Activated CD4-positive, CD25-positive, alpha-beta regulatory T cell (primary cell): ENCODE measurements at places on chromosomes 11 and 22.

GRCh38 chr11:72018171-72018570 is 19.5 kb downstream of the IL18BP start:
- no peak for DNase-seq

DNA sequence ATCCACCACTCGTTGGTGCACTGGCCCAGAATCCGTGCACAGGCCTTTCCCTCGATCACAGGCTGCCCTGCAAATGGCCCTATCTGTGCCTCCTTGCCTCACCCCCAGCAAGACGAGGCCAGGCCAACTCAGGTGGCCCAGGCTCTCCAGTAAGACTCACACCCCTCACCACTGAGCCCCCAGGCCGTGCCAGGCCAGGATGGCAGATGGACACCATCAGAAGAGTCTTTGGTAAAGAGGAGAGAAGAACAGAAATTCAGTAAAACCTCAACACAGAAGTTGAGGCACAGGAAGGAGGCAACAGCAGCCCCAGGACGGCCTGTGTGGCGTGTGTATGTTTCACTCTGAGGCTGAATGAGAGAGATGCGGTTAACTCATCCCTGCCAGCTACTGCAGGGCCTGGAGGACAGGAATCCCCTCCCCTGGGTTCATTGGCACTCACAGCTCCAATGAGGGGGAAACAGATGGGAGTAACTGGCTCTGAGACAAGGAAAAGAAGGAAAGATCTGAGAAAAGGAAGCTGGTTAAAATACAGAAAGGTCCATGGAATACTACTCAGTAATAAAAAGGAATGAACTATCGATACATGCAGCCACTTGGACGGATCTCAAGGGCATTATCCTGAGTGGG is 54.1 kb upstream of the WNT11 start:
- DNase-seq, result no peak

- DNase-seq, result no peak
Measured at GRCh38 chr11:16846305-16846704, 107.9 kb downstream of the C11orf58 start.

- DNase-seq, result no peak
Measured at GRCh38 chr11:36092314-36093030, 148.6 kb downstream of the LDLRAD3 start.

DNA sequence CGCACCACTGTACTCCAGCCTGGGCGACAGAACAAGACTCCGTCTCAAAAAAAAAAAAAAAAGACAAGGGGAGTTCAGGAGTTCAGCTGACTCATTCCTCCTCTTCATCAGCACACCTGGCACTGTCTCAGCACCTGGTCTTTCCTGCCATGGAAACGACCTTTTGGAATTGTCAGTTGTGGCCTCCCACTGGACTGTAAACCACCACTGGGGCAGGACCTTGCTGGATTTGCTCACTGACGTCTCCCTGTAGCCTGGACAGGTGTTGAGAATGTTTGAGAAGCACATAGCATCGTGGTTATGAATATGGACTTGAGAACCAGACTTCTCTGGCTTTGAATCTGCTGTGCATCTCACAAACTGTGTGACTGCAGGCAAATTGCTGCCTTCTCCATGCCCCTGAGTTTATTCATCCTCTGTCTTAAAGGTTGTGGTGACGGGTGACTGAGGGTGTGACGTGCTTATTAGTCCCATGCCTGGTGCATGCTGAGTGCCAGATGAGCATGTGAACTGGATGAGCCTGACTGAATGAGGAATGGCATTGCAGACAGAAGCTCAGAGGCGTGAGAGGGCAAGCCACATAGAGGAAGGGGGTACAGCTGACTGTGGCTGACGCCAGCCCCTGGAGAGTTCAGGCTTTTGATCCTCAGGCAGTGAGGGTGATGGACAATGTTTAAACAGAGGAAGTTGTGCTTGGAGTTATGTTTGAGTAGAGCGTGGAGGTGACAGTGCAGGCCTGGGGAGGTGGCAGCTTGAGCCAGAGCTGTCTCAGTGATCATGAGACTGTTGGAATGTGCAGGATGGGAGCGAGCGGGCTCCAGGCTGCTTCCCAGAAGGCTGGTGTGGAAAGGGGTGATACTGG is 12.7 kb downstream of the TOM1 start:
- DNase-seq, result no peak

DNA sequence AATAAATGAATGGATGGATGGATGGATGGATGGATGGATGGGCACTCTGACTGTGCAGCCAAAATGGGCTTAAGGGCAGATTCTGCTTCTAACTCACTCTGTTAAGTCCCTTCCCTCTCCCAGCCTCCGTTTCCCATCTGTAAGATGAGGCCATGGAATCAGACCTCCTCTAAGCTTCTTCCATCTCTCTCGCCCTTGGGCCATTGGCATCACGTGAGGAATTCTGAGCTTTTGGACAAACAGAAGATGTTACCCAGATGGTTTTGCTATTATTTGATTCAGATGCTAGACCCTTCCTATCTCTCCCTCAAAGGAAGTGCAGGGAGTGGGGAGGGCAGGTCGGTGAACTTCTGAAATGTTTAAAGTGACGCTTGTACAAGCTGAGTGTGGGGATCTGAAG is 4.0 kb upstream of the CYTH4 start:
- DNase-seq, result no peak

DNA sequence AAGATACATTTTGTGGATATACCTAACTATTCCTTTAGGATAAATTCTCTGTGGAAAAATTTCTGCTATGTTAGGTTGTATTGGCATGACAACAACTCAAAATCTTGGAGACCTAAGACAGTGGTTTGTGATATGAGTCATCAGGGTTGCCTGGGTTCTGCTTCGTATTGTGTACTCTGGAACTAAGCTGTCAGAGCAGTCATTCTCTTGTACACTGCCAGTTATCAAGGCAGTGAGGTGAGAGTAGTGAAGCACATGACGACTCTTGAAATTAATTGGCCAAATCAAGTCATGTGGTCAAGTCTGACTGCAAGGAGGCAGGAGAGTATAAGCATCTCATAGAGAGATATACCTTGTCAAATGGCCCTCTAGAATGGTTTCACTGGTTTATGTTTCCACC is 104.4 kb downstream of the FANCF start:
- no peak for DNase-seq

GRCh38 chr11:67357831-67358670 is 4.7 kb upstream of the POLD4 start:
- DNase-seq, result no peak

- DNase-seq, result no peak
Measured at GRCh38 chr11:130126516-130126915, 33.1 kb upstream of the ST14 start.

DNA sequence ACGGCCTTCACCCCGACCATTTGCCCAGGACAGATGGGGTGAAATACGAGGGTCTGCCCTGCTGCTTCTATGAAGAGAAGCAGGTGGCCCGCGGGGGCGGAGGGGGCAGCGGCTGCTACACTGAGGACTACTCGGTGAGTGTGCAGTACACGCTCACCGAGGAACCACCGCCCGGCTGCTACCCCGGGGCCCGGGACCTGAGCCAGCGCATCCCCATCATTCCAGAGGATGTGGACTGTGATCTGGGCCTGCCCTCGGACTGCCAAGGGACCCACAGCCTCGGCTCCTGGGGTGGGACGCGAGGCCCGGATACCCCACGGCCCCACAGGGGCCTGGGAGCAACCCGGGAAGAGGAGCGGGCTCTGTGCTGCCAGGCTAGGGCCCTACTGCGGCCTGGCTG is 11.2 kb downstream of the C22orf31 start:
- DNase-seq, result no peak

- no peak for DNase-seq
Measured at GRCh38 chr22:35484651-35485556, 55.7 kb upstream of the RASD2 start.

DNA sequence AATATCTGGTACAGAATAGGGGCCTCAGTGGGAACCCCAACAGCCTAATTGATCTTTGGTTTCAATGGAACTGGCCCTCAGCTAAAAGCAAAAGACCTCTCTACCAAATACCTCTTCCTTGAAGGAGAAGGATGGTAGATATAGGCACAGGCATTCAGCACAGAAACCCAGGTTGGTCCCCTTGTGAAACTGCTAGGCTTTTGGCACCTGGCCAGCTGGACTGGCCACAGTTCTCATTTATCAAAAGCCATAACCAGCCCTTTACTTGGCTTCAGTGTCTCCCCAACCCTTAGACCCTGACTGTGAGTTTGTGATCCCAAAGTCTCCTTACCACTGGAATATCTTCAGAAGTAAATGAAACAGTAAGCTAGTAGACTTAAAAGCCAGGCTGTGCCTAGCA is 152.9 kb downstream of the TENM4 start:
- no peak for DNase-seq

- DNase-seq, result no peak
Measured at GRCh38 chr22:48941903-48942575, 885.6 kb downstream of the BRD1 start.

DNA sequence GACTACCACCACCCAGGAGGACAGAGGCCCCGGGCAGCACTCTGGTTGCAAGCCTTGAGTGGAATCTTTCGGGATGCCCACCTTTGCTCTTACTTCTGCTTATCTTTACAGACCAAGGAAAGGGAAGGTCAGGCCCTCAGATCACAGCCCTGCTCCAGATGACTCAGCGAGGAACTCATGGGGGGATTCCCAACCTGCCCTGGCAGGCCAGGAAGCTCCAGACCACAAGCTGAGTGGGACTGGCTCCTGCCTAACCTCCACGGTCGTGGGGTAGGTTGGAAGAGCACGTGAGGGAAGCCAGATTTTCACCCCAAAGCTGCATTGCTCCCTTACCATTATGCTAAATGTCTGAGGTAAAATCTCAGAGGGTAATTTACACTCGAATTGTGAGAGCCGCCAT is 11.8 kb downstream of the TBC1D10A start:
- no peak for DNase-seq

GRCh38 chr11:71114124-71114851 is 138.1 kb downstream of the SHANK2 start:
- no peak for DNase-seq

DNA sequence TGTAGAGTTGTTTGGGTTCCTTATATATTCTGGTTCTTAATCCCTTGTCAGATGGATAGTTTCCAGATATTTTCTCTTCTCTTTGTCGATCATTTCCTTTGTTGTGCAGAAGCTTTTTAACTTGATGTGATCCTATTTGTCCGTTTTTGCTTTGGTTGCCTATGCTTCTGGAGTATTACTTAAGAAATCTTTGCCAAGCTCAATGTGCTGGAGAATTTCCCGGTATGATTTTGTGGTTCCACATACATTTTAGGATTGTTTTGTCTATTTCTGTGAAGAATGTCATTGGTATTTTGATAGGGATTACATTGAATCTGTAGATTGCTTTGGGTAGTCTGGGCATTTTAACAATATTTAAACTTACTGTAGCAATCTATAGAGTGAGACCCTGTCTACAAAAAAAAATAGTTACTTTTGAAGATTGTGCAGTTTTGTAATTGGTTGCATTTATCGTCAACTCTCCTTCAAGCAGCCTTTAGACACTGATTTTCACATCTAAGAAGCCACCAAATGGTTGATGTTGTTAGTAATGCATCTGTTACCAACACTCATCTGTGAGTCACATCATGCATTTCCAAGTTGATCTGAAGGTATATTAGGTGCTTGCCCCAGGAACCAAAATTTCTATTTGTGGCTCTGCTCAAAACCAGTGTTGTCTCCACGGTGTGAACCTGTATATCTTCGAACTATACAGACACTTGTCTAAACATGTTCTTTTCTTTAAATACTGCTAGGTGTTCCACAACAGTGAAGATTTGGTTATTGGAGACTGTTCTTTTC is 21.4 kb downstream of the XRCC6 start:
- DNase-seq, result no peak

DNA sequence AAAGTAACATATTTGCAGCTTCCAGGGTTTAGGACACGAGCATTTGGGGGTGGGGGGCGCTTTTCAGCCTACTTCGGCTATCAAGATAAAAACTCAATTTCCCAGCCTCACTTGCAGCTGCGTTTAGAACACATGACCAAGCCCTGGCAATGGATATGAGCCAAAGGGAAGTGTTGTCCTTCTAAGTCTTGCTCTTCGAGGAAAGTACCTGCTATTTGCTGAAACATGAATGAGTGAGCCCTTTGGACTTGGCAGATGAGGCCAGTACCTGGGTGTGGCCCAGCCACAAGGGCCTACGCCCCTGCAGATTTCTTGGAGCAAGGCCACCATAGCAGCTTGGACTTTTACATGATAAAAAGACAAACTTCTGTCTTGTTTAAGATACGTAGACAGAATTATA is 60.2 kb upstream of the SORL1 start:
- DNase-seq, result no peak

DNA sequence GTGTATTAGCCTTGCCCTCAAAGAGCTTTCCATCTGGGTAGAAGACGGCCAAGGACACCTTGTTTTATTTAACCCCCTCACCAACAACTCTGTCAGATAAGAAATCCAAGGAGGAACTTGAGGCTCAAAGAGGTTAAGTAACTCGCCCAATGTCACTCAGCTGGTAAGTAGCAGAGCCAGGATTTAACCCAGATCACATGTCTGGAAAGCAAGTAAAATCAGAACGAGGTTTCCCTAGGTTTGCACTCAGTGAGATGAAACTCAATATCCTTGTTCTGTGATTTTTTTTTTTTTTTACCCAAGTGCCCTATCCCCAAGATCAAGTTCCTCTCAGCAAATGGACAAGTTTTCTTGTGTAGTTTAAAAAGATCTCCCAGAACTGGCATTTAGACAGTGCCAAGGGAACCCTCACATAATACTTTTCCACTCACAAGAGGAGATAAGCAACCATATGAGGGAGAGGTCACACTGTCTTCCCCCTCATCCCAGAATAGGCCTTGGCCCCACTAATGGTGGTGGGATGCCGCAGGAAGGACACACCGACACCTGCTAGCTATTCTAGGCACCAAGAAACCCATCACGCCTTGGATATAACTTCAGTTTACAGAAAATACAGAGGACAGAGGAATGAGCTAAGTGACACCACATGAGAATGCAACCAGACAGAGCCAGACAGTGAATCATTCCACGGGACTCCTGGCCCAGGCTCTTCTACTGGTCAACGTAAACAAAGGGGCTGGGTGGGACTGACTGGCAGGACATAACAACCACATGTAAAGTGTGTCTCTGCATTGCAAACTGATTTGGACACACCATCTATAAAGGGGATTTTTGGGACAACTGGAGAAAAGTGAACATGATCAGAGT is 8.6 kb upstream of the ARAP1 start:
- DNase-seq, result no peak

DNA sequence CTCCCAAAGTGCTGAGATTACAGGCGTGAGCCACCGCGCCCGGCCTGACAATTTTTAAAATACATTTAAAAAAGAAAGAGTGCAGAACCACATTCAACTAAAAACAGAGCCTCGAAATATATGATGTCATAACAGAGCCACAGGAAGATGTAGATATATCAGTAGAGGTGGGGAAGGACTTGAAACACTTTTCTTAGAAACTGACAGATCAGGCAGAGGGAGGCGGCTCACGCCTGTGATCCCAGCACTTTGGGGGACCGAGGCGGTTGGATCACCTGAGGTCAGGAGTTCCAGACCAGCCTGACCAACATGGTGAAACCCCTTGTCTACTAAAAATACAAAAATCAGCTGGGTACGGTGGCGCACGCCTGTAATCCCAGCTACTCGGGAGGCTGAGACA is 7.0 kb downstream of the MLC1 start:
- DNase-seq, result no peak
